ENCODE measurements at places on chromosomes 16 and 17.

DNA sequence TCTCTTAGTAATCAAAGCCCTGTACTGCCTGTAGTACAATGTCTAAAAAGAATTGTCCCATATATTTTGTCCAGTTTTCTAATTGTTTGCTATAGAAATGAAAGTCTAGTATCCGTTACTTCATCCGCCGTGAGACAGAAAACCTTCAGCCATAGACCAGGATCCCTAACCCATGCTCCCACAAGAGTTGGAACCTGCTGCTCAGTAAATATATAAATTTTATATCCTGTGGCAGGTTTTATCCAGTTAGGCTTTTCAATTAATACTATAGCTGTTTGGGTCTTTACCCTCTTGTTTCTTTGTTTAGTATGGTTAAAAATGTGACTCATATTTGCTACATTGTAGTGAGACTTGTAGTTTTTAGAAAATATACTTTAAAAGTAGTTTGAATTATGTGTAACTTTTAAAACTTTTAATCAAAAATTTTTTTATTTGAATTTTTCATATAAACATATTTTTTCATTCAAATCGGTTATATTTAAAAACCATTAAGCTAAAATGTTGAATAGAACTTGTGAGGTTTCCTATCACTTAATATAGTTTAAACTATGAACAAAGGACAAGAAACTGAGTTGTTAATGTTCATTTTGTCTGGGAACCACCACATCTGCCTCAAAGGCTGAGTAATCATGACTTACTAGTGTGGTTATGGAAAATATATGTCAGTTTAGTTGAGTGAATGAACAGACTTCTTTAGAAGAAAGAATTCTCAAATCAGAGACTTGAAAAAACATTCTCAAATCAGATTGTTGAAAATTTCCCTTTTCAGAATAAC is 54.8 kb downstream of the VMP1 start:
- DNase-seq: peak; percentile 59

- no peak for DNase-seq
Observed at GRCh38 chr17:74334393-74335039, 8.5 kb downstream of the KIF19 start.

DNA sequence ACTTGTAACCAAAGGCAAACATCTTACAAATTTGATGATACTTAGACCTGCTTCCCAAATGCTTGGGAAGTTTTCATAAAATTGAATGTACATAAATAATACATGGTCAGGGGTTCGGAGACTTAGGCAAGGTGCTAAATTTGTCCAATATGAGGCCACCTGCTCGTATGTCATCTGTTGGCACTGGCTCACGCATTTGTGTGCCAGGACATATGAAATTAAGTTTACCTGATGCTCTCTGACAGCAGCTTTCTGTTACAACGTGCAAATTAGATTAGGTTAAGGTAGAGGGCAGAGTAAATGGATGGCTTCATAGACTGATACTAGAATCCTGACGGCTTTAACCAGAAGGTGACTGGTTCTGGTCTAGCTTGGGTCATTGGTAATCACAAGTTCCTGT is 970.3 kb upstream of the RBFOX1 start:
- DNase-seq: no peak

DNA sequence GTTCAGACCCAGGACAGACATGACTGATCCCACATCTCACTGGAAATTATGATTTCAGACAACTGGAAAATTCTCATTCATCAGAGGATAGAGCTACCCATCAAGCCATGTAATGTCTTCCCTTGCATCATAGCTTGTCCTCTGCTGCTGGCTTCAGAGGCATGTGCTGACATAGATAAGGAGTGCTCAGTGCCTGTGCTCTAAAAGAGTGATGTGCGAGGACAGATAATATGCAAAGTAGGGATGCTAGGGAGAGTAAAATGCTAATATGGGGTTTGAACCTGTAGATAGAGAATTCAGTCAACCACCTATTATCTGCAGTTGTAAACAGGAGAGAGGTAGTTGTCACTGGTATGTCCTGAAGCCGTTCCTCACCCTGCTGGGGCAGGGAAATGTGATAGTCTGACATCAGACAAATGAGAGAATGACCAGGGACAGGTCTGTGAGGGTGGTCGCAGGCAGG is 349.7 kb upstream of the CCL2 start:
- DNase-seq: no peak

GRCh38 chr16:85627526-85628264 is 14.6 kb downstream of the GSE1 start:
- no peak for DNase-seq
